ENCODE measurements at places on chromosomes 1 and 21.

DNA sequence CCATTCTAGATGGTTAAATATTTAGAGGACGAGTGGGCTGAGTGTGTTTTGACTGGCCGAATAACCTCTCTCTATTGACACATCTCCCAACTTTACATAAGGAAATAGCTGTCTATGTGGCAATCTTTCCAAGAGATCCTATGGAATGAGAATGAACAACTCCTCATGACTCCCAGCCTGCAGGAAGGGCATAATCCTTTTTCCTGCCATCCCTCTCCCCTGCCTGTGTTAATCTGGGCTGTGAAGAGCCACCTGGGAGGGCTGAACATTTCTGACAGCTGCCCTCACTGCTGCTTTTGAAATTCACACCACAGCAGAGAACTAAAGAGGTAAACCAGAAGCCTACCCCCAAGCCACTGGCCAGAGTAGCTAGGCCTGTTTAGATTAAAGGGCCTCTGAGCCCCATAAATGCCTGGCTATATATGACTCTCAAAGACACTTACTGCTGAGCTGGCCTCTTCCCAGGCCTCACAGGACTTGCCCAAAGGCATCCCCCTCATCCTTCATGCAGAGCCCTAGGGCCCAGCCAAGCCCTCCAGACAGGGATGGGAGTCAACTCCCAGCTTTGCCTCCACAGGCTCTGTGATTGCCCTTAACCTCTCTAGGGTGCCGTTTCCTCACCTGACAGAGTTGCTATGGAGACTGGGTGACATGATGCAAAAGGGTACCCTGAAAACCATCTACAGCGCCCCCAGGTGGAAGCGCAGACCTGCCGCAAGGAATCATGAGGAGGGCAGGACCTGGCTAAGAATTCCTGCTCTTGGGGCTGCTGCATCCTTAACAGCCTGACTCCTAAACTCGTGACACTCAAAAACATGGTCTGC is 42.0 kb upstream of the LDLRAP1 start:
- peaks cover 19% of the 10 kb centered on the region for H3K36me3 ChIP-seq
- peaks cover 24% of the 10 kb centered on the region for H3K4me1 ChIP-seq
- DNase-seq = peak; percentile 45
- no peaks in the 10 kb centered on the region for H3K27me3 ChIP-seq
- peak overlapping the region; percentile 70 for H3K27ac ChIP-seq

- no peaks in the 10 kb centered on the region for H3K27me3 ChIP-seq
- peak overlapping the region; percentile 29 for H3K27ac ChIP-seq
- H3K4me1 ChIP-seq = peaks cover 7% of the 10 kb centered on the region
- no peak overlapping the region for H3K4me3 ChIP-seq
- no peaks in the 10 kb centered on the region for H3K36me3 ChIP-seq
These were observed 52.8 kb upstream of the LYPLAL1 start for GRCh38 chr1:219120624-219121544.

GRCh38 chr1:204684206-204684570 is 1.4 kb downstream of the LRRN2 start:
- DNase-seq = no peak
- no peaks in the 10 kb centered on the region for H3K36me3 ChIP-seq
- no peak overlapping the region for H3K27ac ChIP-seq
- no peaks in the 10 kb centered on the region for H3K4me1 ChIP-seq

DNA sequence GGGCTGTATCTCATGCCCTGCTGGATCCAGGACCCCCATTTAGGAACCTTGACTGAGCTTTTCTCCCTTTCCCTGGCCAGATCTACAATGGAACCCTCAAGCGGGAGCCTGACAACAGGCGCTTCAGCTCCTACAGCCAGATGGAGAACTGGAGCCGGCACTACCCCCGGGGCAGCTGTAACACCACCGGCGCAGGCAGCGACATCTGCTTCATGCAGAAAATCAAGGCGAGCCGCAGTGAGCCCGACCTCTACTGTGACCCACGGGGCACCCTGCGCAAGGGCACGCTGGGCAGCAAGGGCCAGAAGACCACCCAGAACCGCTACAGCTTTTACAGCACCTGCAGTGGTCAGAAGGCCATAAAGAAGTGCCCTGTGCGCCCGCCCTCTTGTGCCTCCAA is 29.8 kb downstream of the PKP1 start:
- no peaks in the 10 kb centered on the region for H3K36me3 ChIP-seq
- H3K4me1 ChIP-seq = peaks cover 17% of the 10 kb centered on the region
- peaks cover 15% of the 10 kb centered on the region for H3K27me3 ChIP-seq
- no peak overlapping the region for H3K27ac ChIP-seq
- DNase-seq = no peak
- no peak overlapping the region for H3K4me3 ChIP-seq

DNA sequence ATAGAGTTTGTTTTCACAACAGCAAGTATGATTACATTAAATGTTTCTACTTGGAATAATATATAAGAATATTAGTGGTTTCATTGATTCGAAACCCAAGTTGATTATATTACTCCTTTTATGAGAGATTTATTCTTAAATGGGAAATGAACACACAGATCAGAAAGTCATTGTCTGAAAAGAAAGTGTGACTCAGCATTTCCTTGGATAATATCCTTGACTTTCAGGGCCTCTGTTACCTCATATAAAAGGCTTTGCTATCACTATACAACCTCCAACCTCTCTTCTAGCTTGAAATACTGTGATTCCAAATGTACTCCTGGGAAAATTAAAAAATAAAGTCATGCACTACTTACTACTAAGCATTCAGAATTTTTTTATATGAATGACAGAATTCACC is 295.3 kb upstream of the LYPLAL1 start:
- no peak overlapping the region for H3K27ac ChIP-seq
- DNase-seq = no peak
- H3K4me1 ChIP-seq = peaks cover 14% of the 10 kb centered on the region
- H3K36me3 ChIP-seq = no peaks in the 10 kb centered on the region
- H3K4me3 ChIP-seq = no peak overlapping the region

DNA sequence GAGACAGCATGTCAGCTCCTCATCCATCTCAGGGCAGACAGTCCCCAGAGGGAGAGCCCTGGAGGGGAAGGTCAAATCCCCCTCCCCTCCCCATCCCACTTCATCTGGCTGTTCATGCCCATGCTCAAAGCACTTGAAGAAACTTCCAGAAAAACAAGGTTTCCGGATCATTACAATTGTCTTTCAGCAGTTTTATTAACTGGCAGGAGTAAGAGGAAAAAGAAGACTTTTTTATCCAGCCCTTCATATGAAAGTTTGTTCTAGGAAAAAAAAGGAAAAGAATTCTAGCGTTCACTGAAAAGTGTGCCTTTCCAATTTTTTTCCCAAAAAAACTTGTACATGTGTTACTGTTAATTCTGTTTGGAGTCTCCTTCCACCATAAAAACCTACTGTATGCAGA is 145.7 kb upstream of the TIAM1 start:
- peaks cover 16% of the 10 kb centered on the region for H3K4me1 ChIP-seq
- H3K27me3 ChIP-seq = no peaks in the 10 kb centered on the region
- H3K27ac ChIP-seq = no peak overlapping the region
- peaks cover 15% of the 10 kb centered on the region for H3K36me3 ChIP-seq

GRCh38 chr1:67420835-67421492 is 9.2 kb downstream of the SERBP1 start:
- H3K4me1 ChIP-seq = peaks cover 2% of the 10 kb centered on the region
- H3K27me3 ChIP-seq = no peaks in the 10 kb centered on the region
- H3K4me3 ChIP-seq = no peak overlapping the region
- H3K36me3 ChIP-seq = peaks cover 52% of the 10 kb centered on the region
- DNase-seq = no peak
- H3K27ac ChIP-seq = no peak overlapping the region

DNA sequence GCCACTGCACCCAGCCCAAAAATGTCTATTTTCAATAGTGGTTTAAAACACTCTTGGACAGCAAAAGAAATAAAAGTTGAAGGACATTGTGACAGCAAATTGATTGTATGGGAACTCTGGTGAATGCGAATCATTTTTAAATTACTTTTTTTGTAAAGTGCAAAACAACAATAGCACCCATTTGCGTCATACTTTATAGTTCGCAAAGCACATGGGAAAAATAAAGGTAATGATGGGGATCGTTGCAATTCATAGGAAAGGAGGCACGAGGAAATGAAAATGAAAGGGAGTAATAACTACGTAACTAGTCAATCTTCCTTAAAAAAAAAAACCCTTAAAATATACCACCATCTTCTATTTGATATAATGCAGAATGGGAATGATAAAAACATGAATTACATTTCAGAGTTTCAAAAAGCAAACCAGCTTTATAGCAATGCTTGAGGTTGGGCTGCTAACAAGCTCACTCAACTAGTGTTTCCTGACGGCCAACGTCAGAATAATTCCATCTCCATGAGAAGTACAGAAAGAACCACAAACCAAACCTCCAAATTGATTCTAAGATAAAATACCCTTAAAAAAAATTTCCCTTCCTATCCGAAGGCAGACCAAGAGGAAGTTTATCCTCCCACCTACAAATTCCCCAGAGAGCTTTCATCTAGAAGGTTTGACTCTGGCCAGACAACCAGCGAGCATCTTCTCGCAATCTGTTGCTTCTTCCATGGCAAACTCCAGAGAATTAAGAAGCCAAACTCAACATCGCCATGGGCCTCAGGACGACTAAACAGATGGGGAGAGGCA is at the start of gene EDARADD:
Gene EDARADD, plus strand, starts transcription at position 606 of the 801 bp plus-strand sequence. Its CDS starts 159 bp downstream, at position 765.
- H3K27me3 ChIP-seq = peaks cover 12% of the 10 kb centered on the region
- peak within 1 kb of the TSS; percentile 94 for H3K4me3 ChIP-seq
- peak within 1 kb of the TSS; percentile 83 for H3K27ac ChIP-seq
- no peak for DNase-seq
- H3K4me1 ChIP-seq = peaks cover 22% of the 10 kb centered on the region

DNA sequence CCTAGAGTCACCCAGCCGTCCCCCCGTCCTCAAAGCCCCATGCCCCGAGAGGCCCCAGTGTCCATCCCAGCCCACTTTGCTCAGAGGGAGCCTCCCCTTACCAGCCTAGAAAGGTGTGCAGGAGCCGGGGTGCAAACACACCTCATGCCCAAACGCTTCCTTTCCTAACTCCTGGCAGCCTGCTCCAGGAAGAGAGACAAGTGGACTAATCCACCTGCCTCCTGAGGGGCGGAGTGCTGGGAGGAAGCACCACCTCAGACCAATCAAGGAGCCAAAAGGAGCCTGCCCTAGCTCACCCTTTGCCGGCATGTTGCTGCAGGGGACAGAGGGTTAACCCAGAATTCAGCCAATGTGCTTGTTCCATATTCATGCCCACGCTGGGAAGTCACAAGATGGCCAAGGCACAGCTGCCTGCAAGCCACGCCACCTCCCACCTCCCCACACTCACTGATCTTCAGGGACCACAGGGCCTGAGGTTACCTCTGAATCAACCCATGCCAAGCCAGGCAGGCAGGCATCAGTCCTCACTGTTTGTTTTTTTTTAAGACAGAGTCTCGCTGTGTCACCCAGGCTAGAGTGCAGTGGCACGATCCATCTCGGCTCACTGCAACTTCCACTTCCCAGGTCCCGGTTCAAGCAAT is 27.8 kb downstream of the PLEKHA6 start:
- no peaks in the 10 kb centered on the region for H3K27me3 ChIP-seq
- peaks cover 5% of the 10 kb centered on the region for H3K36me3 ChIP-seq
- no peak overlapping the region for H3K4me3 ChIP-seq
- no peak for DNase-seq

- H3K4me1 ChIP-seq = no peaks in the 10 kb centered on the region
- no peak overlapping the region for H3K4me3 ChIP-seq
- peaks cover 6% of the 10 kb centered on the region for H3K36me3 ChIP-seq
- no peak for DNase-seq
- no peaks in the 10 kb centered on the region for H3K27me3 ChIP-seq
These were observed 19.8 kb downstream of the COL6A2 start for GRCh38 chr21:46117586-46118315.

GRCh38 chr1:12412439-12412838 is 182.6 kb downstream of the VPS13D start:
- no peak overlapping the region for H3K4me3 ChIP-seq
- H3K36me3 ChIP-seq = peaks cover 68% of the 10 kb centered on the region
- peaks cover 27% of the 10 kb centered on the region for H3K4me1 ChIP-seq
- no peak for DNase-seq

- H3K27me3 ChIP-seq = peaks cover 12% of the 10 kb centered on the region
- no peak overlapping the region for H3K4me3 ChIP-seq
- H3K27ac ChIP-seq = no peak overlapping the region
- DNase-seq = no peak
- peaks cover 11% of the 10 kb centered on the region for H3K4me1 ChIP-seq
These were observed 144.2 kb downstream of the PTPRU start for GRCh38 chr1:29380532-29380931.

GRCh38 chr1:205748403-205749233 is 1.4 kb downstream of the NUCKS1 start:
- peaks cover 5% of the 10 kb centered on the region for H3K27me3 ChIP-seq
- DNase-seq = no peak
- H3K36me3 ChIP-seq = peaks cover 16% of the 10 kb centered on the region

GRCh38 chr1:9792156-9793042 is 31.4 kb downstream of the CLSTN1 start:
- no peak for DNase-seq
- peaks cover 48% of the 10 kb centered on the region for H3K4me1 ChIP-seq
- H3K4me3 ChIP-seq = peak overlapping the region; percentile 31
- H3K27ac ChIP-seq = peak overlapping the region; percentile 39
- peaks cover 11% of the 10 kb centered on the region for H3K36me3 ChIP-seq

GRCh38 chr1:216223486-216223885 is 199.8 kb downstream of the USH2A start:
- H3K4me1 ChIP-seq = peaks cover 9% of the 10 kb centered on the region
- no peak for DNase-seq
- H3K27me3 ChIP-seq = no peaks in the 10 kb centered on the region
- H3K36me3 ChIP-seq = no peaks in the 10 kb centered on the region
- peak overlapping the region; percentile 34 for H3K27ac ChIP-seq

GRCh38 chr1:223609066-223609465 is 56.4 kb downstream of the CAPN8 start:
- H3K27me3 ChIP-seq = no peaks in the 10 kb centered on the region
- H3K4me1 ChIP-seq = no peaks in the 10 kb centered on the region
- H3K36me3 ChIP-seq = no peaks in the 10 kb centered on the region
- H3K4me3 ChIP-seq = no peak overlapping the region

GRCh38 chr21:38908537-38908936 is 102.8 kb downstream of the ETS2 start:
- H3K27me3 ChIP-seq = peaks cover 6% of the 10 kb centered on the region
- H3K36me3 ChIP-seq = peaks cover 5% of the 10 kb centered on the region
- H3K4me3 ChIP-seq = no peak overlapping the region
- DNase-seq = no peak

DNA sequence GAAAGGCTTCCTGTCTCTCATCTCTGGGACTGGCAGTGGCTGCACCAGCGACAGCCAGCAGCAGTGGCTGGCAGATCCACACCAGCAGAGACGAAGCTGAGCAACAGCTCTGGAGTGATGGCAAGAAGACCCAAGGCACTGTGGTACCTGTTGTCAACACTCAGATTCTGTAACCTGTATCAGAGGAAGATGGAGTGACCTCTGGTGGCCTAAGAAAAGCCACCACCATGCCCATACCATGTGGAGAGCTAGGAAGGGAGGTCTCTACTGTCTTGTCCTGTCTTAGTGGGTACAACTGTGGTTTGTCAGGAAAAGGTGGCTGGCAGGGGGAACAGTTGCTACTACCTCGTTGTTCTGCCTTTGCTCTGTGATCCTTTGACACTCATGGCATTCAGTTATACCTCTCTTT is 22.5 kb upstream of the RHBDL2 start:
- no peak overlapping the region for H3K27ac ChIP-seq
- DNase-seq = no peak
- H3K27me3 ChIP-seq = no peaks in the 10 kb centered on the region
- no peak overlapping the region for H3K4me3 ChIP-seq

GRCh38 chr1:239562095-239562494 is 175.7 kb downstream of the CHRM3 start:
- no peak overlapping the region for H3K4me3 ChIP-seq
- no peak overlapping the region for H3K27ac ChIP-seq
- H3K4me1 ChIP-seq = peaks cover 4% of the 10 kb centered on the region
- DNase-seq = no peak

- H3K27ac ChIP-seq = no peak overlapping the region
- no peak overlapping the region for H3K4me3 ChIP-seq
- H3K36me3 ChIP-seq = no peaks in the 10 kb centered on the region
- peaks cover 13% of the 10 kb centered on the region for H3K4me1 ChIP-seq
- DNase-seq = no peak
These were observed 622.3 kb downstream of the PTPRU start for GRCh38 chr1:29858646-29859045.

Measured in type B pancreatic cell (in vitro differentiated cells).